NB4 (cell line): ENCODE measurements at places on chromosomes 12 and 14.

DNA sequence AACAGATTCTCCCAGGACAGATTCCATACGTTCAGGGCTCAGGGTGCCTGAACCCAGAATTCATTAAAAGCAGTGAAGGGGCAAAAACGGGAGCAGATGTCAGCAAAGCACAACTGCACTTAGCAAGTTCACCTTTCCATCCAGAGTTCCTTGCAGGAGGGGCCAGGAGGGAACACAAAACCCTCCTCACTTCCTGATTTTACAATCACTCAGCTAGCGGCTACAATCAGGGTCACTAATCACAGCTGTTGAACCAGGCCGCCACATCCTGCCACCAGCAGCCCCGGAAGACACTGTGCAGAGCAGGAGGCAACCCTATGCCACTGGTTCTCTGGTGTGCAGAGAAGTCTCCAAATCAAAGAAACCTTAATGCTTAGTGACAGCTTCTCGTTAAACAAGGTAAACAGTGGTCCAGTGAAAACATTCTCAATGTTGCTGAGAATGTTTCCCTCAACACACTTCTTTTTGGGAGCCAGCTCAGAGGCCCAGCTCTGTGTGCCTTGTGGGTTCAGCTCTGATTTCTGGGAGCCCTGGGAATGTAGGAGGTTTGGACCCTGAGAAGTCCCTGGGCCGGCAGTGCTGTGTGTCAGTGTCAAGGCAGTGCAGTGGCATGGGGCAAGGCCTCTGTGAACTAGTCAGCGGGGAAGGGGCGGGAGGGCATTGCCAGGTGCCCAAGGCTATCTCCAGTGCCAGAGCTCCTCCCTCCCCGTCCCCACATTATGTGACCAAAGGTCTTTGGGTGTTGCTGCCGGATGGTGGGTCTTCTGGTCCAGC is 54.5 kb downstream of the VCPKMT start:
- DNase-seq, result peak; percentile 93

- no peak for DNase-seq
Observed at GRCh38 chr12:90924406-90924805, 30.6 kb downstream of the CCER1 start.

DNA sequence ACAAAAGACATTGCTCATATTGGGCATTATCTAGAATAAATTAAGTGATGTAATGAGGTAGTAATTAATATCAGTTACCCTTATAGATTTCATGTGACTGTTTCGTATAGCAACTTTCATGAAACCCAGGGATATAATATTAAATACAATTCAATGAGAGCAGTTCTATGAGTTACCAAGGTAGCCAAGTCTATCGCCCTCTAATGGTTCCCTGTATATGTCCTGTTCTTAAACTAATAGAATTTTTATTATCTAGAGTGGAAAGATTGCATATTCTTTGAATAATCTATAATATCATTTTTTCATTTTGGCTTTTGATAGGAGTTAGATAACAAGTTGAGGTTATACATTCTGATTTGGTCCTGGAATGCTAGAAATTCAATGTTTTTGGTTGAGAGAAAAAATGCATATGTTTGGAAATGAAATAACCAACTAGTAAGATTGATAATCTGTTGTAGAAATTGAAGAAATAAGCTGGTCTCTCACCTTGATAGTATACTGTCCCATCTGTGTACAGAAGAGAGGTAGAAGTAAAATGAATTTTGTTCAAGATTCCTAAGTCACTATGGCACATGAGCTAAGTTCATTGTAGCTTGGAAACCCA is 59.7 kb downstream of the SCFD1 start:
- DNase-seq, result peak; percentile 25

GRCh38 chr12:117161460-117162166 is 28.7 kb downstream of the FBXO21 start:
- no peak for DNase-seq

GRCh38 chr12:60072911-60073310 is 477.1 kb downstream of the SLC16A7 start:
- no peak for DNase-seq

DNA sequence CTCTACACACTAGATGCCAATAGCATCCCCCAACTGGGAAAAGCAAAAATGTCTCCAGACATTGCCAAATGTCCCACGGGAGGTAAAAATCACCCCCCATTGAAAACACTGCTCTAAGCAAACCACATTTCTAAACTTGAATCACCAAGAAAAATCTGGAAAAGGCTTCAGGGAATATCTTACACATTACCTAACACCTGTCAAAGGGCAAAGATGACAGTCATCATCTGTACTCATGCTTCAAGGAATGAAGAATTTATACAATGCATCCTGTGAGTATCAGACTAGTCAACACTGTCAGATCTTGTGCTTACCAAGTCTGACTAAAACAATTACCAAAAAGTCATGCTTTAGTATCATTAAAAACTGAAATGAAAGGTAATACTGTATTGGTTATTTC is 161.6 kb upstream of the SOX5 start:
- no peak for DNase-seq

DNA sequence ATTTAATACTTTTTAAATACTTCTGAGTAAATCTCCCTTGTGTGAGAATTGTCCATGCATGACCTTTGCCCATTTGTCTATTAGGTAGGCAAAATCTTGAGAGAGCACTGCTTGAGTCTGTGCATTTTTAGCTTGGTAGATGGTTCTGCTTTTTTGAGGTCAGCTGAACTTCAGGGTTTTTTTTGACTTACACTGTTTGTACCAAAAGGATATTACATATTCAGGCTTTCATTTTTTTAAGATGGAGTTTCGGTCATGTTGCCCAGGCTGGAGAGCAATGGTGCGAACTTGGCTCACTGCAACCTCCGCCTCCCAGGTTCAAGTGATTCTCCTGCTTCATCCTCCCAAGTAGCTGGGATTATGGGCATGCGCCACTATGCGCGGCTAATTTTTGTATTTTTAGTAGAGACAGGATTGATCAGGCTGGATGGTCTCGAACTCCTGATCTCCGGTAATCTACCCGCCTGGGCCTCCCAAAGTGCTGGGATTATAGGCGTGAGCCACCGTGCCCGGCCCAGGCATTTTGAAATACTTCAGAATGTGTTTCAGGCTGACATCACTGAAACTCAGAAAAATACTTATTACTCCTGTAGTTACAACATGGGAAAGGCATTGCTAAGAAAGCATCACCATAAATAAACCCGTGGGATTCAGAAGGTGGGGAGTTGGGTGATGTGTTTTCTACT is 11.1 kb downstream of the RASSF3 start:
- peak; percentile 68 for DNase-seq

DNA sequence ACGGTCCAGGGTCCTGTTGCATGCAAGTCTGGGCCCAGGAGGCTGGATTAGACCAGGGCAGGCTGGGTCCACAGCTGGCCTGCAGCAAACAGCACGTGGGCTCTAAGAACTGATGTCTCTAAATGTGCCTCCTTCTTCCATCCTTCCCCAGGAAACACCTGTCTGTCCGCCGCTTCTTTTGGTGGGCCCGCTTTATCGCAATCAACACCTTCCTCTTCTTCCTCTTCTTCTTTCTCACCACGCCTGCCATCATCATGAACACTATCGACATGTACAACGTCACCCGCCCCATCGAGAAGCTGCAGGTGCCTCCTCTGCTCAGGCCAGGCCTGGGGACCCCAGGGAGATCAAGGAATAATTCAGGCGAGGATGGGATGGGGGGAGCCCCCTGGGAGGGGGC is 28.3 kb downstream of the NGB start:
- DNase-seq, result no peak

GRCh38 chr12:103336940-103337339 is 158.8 kb downstream of the C12orf42 start:
- DNase-seq, result no peak

- no peak for DNase-seq
Observed at GRCh38 chr14:61379639-61380184, 58.3 kb downstream of the PRKCH start.

- no peak for DNase-seq
Observed at GRCh38 chr12:6228535-6229223, 28.5 kb downstream of the CD9 start.

GRCh38 chr12:122811777-122812176 is 23.5 kb upstream of the HIP1R start:
- DNase-seq, result no peak

- peak; percentile 96 for DNase-seq
Observed at GRCh38 chr14:75301666-75302325, 23.2 kb downstream of the FOS start.

DNA sequence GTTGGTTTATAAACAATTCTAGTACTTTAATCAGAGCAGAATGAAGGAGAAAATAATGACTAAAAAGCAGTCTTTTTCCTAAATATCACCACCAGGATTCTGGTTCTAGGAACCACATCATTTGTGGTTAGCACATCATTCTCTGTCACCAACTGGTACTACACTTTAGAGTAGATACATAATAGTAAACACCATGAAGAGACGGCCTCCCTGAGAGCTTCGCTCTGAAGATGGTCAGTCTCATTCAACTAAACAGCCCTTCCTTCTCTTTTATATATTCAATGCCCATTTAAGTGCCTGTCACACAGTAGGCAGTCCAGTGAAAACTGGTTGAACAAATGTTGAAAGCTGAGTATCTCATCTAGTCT is 10.9 kb downstream of the SLC38A2 start:
- DNase-seq, result no peak

- DNase-seq, result no peak
Observed at GRCh38 chr14:99538275-99538674, 57.1 kb downstream of the CCNK start.

DNA sequence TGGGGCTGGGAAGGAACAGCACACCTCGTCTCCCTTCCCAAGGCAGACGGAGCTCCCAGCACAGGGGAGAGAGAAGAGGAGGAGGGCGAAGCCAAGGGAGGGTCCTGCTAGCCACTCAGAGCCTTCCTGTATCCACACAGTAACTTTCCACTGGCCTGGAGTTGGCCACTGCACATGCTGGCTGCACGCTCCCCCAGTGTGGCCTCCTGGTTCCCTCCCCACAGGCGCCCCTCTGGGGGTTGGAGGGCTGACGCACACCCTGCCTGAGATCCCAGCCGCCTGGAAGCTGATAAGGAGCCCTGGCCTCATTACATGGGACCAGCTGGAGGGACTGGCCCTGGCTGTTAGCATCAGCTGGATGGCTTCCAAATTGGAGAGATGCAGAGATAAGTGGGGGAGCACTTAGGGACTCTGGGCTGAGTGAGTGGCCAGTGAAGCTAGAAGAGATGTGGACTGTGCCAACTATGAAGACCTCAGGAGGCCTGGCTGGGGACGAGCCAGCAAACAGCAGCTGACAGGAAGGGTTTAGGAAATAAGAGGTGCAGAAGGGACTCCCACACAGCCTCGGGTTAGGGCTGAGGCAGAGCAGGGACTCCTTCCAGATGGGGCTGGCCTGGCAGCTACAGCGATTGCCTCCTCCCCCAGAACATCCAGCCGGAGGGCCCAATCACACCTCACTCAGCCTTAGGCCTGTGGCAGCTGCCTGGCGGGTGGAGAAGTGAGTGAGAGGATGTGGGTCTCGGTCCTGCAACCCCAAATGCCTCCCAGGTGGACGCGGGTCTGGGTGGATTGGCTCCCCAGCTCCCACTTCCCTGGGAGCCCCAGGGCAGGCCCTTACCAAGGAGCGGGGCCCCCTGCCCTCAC is 26.3 kb upstream of the BCDIN3D start:
- peak; percentile 96 for DNase-seq

GRCh38 chr14:59570122-59570521 is 6.5 kb downstream of the CCDC175 start:
- DNase-seq, result peak; percentile 33

GRCh38 chr12:62263966-62264365 is 3.8 kb downstream of the USP15 start:
- no peak for DNase-seq

DNA sequence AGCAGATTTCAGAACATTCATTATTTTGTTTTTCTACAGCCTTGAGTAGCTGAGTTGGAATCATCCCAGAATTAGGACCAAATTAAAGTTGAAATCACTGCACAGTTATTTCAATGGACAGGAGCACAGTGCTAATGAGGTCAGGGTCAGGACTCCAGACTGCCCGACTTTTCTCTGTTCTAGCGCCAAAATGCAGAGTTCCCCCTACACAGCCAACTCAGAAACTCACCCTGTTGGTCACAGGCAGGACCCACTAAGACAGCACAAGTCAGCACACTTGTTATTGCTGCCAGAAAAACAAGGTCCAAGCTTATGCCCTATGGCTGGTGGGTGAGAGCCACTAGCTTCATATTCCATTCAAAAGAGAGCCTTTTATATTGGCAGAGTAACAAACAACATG is 198.1 kb upstream of the KRR1 start:
- DNase-seq, result no peak

DNA sequence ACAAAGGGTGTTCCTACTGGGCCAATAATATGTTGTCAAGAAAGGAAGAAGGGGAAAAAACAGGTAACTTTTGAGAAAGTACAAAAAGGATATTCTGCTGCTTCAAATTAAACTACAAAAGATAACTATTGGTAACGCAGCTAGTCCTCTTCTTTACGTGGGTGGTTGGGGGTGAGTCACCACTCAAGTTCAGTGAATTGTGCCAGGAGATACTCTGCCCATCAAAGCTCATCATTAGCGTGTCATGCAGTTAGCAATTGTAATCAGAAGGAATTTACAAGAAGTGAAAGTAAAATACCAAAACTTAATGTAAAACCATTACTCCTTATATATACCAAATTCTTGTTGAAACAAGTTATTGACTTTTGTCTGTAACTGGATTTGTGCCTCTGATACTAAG is 342.0 kb downstream of the NPAS3 start:
- no peak for DNase-seq
